Stimulated activated naive CD4-positive, alpha-beta T cell treated with Interleukin-2 at 50 U/mL for 16 hours (primary cell): ENCODE measurements at places on chromosomes 1 and 21.

GRCh38 chr1:182331387-182331786 is 60.2 kb downstream of the GLUL start:
- no peak for DNase-seq

DNA sequence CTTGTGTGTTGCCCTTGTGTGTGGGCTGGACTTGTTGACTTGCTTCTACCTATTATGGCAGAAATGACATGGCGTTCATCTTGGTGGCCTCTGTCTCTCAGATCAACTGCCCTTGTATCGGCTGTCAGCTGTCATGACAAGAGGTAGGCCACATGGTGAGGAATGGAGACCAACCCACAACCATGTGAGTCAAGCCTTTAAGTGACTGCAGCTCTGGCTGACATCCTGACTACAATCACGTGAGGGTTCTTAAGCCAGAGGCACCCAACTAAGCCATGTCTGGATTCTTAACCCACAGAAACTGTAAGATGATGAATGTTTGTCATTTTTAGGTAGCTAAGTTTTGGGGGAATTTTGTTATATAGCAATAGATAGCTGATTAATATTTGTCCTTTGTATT is 82.1 kb downstream of the KCND3 start:
- DNase-seq, result no peak

DNA sequence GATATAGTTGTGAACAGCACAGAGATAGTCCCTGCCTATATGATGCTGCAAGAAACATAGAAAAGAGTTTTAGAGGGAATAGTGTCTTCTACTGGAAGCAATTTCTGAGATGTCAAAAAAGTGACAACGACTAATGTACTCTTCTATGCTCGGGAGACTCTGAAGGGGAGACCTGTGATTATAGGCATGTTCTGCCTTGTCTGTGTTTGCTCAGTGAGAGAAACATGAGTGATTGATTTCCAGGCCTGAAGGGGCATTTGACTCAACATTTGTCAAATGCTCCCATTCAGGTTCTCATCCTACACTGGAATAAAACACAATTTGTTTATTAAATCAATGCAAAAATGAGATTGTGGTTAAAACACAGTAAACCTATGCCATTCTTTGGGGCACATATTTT is 131.8 kb downstream of the CTH start:
- DNase-seq, result no peak

GRCh38 chr1:201826830-201827229 is 2.1 kb upstream of the IPO9 start:
- DNase-seq, result no peak

- no peak for DNase-seq
These were observed 6.6 kb downstream of the PEX10 start for GRCh38 chr1:2405588-2406295.

- no peak for DNase-seq
These were observed 3.7 kb upstream of the SDE2 start for GRCh38 chr1:226002667-226003501.

DNA sequence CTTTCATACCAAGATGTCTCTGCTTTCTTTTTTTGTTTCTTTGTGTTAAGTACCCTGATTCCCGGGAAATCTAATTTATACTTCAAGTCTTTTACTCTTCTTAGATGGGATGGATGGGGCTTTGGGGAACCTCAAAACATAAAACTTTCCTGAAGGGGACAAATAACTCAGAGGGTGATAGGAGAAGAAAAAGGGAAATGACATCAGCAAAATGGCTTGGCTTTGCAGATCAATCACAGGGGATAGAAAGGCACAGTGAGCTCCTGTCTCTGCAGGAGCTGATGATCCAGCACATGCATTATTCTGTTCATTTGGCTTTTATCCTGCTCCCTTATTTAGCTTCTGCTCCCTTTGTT is 1.4 kb upstream of the CA14 start:
- DNase-seq, result no peak

- DNase-seq, result no peak
These were observed 126.1 kb downstream of the CACHD1 start for GRCh38 chr1:64595871-64596515.

- DNase-seq, result no peak
These were observed 270.0 kb downstream of the AMY1C start for GRCh38 chr1:104019675-104020049.

GRCh38 chr1:229027158-229027557 is 243.8 kb upstream of the RAB4A start:
- no peak for DNase-seq

GRCh38 chr1:116457946-116458604 is 85.0 kb downstream of the ATP1A1 start:
- DNase-seq, result no peak

DNA sequence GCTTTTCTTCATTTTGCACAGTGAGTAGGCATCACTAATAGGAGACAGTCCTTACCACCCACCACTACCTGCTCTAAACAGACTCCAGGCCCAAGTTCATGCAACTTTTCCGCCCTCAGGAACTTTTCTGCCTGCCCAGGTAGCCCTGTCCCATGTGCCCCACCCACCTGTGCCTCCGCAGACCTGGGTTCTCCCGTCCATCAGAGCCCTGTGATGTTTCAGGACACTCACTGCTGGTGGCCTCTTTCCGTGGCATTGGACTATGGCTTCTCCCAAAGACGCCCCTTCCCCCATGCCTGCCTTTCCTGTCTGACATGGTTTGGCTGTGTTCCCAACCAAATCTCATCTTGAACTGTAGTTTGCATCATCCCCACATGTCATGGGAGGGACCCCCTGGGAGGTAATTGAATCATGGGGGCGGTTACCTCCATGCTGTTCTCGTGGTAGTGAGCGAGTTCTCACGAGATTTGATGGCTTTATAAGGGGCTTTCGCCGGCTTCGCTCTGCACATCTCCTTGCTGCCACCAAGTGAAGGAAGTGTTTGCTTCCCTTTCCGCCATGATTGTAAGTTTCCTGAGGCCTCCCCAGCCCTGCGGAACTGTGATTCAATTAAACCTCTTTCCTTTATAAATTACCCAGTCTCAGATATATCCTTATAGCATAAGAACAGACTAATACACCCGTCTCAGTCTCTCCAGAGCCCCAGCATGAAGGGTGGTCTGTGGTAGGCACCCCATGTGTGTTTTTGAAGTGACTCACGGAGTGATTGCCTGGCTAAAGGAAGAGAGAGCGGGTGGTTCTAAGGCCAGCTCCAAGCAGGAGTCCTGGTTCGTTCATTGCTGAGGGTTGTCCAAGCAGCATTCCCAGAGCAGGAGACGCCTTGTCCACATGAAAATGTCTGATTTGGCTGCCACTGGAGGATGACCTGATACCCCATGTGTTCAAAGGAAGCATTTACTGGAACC is 86.0 kb upstream of the ZBTB40 start:
- DNase-seq, result no peak

DNA sequence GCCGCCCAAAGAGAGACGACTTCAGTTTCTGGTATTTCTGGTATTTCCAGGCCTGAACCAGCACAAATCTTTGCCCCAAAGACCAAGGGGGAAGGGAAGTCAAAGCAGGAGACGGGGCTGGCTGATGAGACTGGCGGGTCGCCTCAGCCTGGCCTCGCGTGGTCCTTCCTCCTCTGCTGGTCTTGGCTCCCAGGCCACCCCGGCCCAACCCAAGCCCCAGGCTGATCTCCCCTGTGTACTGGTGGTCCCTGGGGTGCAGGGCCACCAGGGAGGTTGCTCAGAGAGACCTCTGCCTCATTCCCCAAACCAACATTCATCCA is 19.9 kb downstream of the WNT4 start:
- no peak for DNase-seq

- DNase-seq, result no peak
These were observed 87.5 kb upstream of the SGIP1 start for GRCh38 chr1:66446261-66447001.

- no peak for DNase-seq
These were observed 11.6 kb upstream of the PTPRF start for GRCh38 chr1:43518935-43519686.

DNA sequence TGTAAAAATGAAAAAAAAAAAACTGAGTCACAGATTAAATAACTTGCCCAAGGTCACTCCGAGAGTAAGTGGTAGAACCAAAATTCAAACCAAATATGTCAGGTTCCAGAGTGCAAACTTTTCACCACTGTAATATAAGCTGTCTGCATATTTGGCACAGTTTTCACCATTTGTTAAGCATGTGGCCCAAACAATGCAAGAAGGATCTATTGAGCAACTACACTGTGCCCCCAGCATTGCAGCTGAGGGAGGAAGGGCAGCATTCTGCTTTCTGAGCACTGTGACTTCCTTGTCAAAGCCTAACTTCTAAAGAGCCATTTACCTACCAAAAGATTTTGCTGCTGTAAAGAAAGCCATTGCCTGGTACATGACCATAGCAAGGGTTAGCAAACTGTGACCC is 133.4 kb downstream of the SYT2 start:
- DNase-seq, result no peak

- no peak for DNase-seq
These were observed 36.8 kb upstream of the DUSP10 start for GRCh38 chr1:221778535-221779142.

GRCh38 chr21:42694751-42695696 is 41.6 kb downstream of the PDE9A start:
- no peak for DNase-seq

DNA sequence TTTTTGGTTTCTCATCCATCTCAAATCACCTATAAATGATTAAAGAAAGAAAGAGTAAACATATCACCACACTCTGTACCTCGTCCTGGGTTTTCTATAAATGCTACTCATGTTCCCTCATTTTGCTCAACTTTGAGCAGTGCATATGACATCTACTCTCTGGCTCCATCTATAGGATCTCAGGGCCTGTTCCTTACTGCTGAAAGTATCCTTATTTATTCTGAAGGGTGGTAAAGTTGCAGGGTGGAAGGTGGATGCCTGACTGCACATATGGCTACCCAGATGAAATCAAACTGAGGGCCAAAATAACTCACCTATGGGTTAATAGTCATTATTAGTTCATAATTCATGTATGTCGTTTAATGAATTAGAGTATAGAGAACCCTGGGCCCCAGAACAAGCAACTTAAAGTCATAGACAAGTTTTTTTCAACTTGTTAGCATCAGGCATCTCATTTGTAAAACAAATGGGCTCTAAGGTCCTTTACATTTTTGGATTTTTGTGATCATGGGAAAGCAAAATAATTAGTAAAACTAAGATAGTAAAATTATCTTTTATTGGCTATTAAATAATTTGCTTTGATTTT is 46.5 kb downstream of the NCF2 start:
- no peak for DNase-seq

DNA sequence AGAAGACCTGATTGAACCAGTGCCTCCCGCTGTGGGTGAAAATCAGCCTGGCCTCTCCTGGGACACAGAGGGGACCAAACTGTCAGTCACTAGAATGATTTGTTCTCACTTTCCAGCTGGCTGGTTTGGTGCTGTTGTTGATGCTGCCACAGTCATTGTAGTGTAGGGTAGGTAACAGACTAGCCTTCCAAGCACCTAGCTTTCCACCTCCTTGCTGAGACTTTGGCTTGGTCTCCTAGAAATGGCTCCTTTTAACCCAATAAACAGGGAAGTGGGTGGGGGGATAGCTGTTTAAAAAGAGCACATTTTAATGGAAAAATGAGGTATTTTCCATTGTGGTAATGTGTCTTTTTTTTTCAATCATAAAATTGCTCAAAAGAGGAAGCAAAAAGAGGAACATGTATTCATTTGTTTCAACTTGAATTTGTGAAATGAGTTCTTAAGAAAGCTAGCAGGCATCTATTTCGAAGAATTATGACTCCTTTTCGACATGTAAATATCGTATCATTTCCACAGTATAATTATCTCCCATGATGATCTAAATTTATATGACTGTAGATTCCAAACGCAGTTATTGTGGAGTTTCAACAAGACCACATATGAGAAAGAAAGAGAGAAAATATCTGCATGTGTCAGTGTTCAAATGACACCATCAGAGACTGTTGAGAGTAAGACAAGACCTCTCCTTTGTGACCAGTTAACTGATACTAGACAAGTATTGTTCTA is 190.1 kb downstream of the HLX start:
- no peak for DNase-seq

GRCh38 chr1:219067350-219067712 is 106.3 kb upstream of the LYPLAL1 start:
- DNase-seq, result no peak

GRCh38 chr1:48552420-48552819 is 80.4 kb upstream of the SPATA6 start:
- no peak for DNase-seq
